Left cardiac atrium (tissue), 4 donors: ENCODE measurements at places on chromosomes 11 and 22.
A peak's percentile ranks its signal among the peaks of the same experiment; 100 is the strongest.

- DNase-seq, result no peak
These were observed 28.3 kb downstream of the POLDIP3 start for GRCh38 chr22:42586381-42586780.

DNA sequence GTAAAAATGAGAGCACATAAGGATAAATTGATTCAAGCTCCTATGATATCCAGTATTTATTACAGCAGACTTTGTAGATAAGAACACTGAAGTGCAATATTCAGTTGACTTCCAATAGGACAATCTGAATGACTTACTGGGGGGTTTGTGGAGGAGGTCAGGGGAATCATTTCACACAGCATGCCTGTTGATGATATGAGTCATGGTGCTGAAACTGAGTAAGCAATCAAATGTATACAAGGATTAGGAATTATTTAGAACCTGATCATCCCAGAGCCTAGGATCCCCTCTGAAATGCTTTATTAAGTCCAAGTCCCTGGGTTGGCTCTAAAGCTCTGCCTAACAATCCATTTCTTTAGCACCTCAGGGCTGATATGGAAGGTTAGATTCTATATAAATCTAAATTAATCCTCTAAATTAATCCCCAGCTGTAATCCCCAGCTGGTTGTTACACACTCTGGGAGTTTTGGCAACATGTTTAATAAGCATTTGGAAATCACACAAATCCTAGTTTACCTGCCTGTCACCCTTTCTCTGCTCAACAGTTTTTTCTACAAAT is 326.4 kb downstream of the GUCY1A2 start:
- no peak for DNase-seq

DNA sequence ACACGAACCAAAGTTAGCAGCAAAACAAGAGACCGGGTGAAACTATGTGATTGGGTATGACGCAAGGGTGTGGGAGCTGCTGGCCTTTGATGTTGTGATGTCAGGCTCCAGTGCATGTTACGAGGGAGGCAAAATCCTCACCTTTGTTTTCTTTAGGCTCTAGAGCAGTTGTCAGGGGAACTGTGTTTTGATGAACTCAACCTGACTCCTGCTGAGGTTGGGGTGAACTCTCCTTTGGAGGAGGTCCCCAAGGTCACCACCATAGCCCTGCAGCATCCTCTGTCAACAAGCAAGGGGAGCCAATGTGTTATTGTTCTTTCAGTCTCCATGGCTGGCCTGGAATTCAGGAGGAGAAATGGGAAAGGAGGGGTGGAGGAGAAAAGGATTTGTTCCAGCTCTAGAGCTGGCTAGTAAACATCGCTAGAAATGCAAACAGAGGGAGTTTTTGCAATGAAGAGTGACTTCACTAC is 33.8 kb downstream of the RASSF10 start:
- no peak for DNase-seq

DNA sequence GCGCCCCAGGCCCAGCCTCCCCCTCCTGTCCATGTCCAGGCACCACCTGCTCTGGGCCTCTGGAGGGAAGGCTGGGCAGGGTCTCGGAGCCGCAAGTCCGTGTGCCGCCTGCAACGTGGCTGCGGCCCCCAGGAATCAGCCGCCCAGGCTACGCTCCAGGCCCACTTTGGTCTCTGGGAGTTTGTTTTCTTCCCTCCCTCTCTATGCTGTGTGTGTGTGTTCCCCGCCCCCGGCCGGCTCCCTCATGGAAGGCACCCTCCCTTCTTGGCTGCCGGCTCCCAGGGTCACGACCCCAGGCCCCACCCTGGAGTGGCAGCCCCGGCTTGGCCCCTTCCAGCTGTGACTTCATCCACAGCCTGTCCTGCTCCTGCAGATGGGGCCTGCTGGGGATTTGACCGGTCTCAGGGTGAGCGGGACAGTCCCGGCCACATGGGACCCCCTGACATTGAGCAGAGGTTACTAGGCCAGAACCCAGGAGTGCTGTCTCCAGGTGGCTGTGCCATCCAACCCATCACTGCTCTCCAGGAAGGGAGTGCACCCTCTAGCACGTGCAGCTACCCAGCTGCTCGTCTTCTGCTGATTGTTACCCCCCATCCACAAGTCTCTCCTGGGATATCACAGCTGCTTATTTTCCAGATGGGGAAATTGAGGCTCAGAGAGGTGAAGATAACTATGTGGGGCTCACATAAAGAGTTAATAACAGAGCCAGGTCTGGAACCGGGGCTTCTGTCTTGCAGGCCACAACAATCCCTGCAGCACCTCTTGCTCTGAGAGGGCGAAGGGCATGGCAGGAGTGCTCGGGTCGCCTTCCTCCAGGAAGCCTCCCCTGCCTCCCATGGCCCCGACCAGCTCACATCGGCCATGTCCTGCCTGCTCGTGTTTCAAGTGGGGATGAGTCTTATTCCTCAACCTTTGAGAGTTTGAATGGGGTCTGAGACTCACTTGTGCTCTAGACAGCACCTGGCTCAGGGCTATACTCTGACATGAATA is 2.8 kb upstream of the LIF start:
- peak; percentile 85 for DNase-seq

DNA sequence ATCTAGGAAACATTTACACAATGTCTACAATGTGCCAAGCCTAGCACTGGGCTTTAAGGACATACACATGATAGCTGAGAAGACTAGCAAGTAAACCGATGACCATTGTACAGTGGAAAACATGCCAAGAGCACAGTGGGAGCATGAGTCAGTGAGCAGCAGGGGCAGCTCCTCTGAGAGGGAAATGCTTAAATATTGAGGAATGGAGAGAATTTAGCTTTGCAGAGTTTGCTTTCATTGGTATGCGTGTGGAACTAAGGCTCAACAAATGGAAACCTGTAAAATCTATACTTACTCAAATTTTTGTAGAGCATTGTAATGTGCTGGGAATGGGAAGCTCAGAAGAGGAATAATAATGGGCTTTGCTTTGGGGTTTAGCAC is 282.3 kb downstream of the ST3GAL4 start:
- DNase-seq, result no peak

DNA sequence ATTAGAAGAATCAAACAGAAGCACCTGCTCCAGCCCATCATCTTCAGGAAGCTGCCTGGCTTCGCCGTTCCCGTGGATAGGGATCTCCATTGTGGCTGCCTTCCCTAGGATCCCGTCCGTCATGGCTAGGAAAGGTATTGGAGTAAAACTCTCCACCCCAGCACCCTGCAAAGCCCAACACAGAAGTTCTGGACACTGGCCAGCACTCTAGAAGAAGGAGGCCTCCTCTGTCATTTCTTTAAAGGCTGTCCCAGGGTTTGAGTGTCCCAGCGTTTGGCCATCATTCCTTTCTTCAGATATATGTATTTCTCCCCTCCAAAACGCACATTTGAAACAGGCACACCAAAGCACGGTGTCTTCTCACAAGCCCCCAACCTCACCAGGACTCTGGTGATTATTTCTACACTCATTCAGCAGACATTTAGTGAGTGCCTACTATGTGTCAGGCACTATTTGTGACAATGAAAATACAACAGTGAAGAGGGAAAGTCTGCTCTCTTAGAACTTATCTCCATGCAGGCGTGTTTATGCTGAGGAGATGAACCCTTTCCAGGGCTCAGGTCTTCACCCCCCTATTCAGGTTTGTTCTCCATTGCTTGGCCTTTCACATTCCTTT is 724 bp downstream of the ARFIP2 start:
- DNase-seq, result no peak

- peak; percentile 78 for DNase-seq
These were observed 9.1 kb upstream of the MN1 start for GRCh38 chr22:27810609-27811151.

DNA sequence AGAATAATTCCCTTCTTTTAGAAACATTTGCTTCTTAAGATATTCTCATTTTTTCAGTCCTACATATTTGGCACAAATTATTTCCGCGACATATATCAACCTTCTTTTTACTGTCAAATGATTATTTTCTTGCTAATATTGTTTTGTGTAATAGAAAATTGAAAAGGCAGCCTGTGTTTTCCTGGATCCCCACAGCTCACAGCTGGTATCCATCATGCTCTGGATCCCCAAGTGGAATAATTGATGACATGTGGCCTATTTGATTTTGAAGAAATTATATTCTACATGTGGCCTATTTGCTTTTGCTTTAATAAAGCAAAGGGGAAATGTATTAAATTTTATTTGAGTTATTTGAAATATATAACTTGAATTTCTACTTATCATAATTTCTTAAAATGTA is 199.4 kb upstream of the LUZP2 start:
- DNase-seq, result no peak

GRCh38 chr11:119726585-119727522 is 2.1 kb downstream of the NECTIN1 start:
- DNase-seq, result no peak

GRCh38 chr11:34653031-34653430 is 32.1 kb downstream of the EHF start:
- DNase-seq, result no peak

DNA sequence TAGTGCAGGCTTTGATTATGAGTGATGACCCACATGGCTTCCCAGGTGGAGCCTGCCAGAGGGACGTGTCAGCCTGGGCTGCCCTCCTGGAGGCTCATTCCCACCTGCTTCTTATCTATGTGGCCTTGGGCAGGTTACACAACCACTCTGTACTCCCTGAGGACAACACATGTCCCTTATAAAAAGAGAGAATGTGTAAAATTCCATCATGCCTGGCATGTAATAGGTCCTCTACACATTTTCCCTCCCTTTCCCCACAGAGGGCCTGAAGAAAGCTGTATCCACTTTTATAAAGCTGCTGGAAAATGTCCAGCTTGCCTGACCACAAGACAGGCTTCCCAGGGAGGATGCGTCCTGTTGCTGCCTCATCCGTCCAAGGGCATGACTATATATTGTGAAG is 55.0 kb upstream of the VSTM5 start:
- no peak for DNase-seq

GRCh38 chr11:73453562-73453961 is 77.4 kb downstream of the RELT start:
- DNase-seq, result no peak

- peak; percentile 90 for DNase-seq
These were observed 13.9 kb downstream of the TMEM184B start for GRCh38 chr22:38258895-38259294.

- no peak for DNase-seq
These were observed 77.4 kb downstream of the FAM168A start for GRCh38 chr11:73520353-73521061.

DNA sequence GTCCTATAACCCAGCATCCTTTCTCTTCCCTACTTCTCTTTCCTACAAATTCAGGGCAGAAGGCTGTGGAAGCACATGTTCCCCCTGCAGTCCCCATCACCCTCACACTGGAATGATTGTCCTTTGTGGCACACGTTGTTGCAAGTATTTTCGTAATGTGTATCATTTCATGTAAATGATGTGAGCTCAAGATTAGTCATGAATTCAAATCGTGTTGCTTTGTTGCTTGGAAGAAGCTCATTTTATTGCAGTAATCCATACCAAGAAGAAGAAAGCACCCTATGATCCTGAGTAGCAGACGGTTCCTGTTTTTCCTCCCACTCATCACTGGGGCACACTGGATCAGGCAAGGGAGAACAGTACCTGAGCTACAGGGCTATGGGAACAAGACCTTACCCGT is 173.4 kb downstream of the NCAM1 start:
- DNase-seq, result no peak

GRCh38 chr11:61531044-61531443 is 22.5 kb downstream of the LRRC10B start:
- no peak for DNase-seq

- DNase-seq, result no peak
These were observed 489.4 kb upstream of the CADM1 start for GRCh38 chr11:115993590-115993989.

GRCh38 chr11:92735039-92735438 is 234.4 kb upstream of the MTNR1B start:
- no peak for DNase-seq

DNA sequence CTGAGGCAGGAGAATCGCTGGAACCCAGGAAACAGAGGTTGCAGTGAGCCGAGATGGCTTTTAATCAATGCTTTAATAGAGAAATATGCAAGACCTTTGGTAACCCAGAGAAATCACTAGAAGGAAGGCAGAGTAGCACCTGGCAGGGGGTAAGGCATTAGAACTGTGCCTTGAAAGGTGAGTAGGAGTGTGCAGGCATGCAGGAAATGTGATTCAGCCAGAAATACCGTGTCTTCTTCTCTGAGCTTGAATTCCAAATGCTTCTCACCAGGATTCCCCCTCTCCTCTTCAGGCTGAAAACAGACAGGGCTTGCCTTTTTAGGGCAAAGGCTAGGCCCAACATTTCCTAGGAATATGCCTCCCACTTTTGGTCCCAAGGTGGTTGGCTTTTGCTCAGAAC is 51.0 kb downstream of the OR4D9 start:
- no peak for DNase-seq

GRCh38 chr11:63687845-63688244 is 6.5 kb downstream of the RTN3 start:
- DNase-seq, result no peak

DNA sequence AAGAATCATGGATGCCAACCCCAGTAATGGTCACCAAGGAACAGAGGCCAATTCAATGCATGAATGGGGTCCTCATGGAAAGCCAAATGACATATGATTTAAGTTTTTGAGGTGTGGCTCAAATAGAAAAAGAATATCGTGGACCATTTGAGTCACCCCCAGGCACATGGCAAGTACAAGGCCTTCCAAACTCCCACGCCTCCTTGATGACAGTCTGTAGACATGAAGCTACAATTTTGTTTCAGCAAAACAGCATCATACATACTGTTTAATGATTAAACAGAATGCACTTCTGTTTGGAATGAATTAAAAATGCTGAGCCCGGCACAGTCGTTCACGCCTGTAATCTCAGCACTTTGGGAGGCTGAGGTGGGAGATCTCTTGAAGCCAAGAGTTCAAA is 7.4 kb downstream of the FADD start:
- no peak for DNase-seq

DNA sequence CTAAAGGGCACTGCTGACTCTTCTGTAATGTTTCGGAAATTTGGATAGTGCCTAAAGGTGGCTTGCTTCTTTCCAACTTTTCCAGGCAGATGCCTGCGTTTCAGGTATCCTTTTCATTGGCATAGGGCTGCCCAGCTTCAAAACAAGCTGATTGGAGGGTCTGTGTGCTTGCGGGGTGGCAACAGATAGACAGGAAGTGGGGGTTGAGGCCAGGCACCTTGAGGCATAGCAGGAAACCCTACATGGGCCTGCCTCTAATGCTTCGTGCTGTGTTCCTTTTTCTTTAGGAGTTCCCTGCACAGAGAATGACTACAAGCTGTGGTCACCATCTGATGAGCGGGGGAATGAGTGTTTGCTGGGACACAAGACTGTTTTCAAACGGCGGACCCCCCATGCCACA is 92.2 kb upstream of the SORL1-AS1 start:
- no peak for DNase-seq

DNA sequence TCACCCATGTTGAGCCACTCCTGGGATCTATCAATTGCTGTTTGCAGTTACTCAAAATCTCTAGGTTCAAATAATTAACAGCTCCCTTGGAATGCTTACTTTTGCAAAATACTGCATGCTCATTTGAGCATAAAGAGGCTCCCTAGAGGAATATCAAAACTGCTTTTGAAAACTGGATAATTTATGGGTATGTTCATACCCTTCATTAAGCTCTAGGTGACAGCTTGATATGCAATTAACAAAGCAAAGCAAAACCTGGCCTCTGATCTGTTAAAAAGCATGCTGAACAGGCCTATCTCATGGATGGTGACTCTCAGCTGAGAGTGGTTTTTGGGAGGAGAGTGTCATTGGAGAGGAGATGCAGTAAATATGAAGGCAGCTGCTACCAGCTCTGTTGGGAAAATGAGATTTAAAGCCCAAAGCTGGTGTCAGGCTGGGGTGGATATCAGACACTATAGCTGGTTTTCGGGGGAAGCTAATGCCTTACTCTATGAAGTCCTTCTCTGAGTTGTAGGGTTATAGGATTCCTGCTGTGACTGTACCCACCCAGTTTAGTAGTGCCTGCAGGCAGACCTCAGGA is 110.9 kb downstream of the RASSF10 start:
- no peak for DNase-seq
